ENCODE measurements at places on chromosomes 7 and 10.

GRCh38 chr7:123741940-123742339 is 6.9 kb downstream of the WASL start:
- no peak for DNase-seq

- DNase-seq = no peak
Observed at GRCh38 chr10:10198363-10198762, 819.3 kb upstream of the CELF2 start.

GRCh38 chr7:111268941-111269340 is 178.0 kb downstream of the LRRN3 start:
- no peak for DNase-seq

- DNase-seq = no peak
Observed at GRCh38 chr7:50068026-50068425, 25.0 kb downstream of the ZPBP start.

DNA sequence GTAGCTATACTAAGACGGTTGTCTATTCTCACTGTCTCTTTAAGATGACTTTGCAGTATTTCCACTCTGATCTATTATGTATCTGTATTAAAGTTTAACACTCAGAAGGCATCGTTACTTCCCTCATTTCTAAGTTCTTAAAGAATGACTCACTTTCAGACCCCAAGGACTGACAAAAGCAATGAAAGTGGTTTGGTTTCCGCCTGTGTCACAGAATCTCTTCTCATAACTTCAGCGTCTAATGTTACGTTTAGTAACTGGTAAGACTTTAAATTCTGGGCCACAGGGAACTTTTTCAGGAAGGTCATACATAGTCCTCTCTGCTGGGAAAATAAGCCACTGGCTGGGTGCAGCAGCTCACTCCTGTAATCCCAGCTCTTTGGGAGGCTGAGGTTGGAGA is 892.0 kb upstream of the AUTS2 start:
- DNase-seq = peak; percentile 97

DNA sequence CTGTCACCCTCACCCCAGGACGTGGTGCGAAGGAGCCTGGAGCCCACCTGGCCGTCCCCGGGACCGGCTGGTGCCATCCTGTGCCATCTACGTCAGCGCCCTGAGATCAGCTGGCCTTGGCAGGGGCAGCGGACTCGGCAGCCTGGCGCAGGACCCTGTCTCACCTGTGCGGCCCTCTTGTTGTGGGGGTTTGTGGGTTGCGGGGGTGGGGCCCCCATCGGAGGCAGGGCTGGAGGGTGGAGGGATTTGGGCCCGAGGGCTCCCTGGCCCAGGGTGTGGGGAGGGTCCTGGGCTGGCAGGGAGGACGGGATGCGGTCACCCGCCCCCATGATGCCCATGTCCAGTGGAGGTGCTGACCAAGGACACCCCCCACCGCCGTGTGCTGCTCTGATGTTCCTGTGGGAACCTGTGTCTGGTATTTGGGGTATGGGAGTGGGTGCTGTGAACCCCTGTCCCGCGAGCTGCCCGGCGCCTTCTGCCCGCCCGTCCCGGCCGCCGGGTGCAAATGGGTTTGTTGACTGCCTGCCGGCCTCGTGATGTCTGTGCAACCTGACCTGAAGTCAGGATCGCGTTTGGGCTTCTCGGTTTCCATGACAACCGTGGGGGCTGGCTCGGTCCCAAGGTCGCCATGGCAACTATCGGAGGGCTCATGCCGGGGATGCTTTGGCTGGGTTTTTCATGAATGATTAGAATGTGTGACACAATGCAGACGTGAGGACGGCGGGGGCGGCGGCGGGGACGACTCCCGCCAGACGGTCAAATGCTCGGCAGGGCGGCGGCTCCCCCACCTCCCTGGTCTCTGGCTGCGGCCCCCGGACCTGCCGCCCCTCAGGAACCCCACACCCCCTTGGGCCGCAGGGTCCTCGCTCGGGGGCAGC is 7.3 kb downstream of the MAFK start:
- peak; percentile 94 for DNase-seq

DNA sequence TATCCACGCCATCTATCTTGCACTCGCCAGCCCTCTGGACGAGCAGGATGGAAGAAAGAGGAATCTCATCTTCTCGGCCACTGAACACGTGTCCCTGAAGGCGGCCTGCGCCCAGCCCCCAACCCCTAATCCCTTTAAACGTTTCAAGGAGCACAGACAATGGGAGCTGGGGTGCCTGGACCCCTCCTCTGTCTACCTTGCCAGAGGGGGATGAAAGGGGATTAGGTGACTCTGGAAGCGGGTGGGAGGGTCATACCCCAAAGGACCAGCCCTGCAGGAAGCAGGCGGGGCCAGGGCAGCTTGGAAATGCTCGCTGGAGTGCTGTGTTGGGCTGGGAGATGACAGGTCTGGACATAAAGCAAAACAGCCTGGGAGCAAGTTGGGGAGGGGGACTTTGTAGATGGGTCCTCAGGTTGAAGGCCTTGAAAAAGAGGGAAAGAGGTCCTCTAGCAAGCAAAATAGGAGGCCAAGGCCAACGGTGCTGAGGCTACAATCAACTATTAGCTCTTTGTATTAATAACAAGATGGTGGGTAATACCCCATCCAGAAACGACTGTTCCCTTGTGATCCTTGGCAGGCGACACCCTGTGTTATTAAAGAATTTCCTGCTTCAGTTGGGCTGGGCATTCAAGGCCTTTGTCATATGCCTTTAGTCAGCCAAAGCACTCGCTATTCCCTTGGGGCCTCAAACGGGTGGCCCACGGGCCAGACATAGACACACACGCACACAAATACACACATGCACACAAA is 126.5 kb upstream of the UNC5B start:
- DNase-seq = no peak

DNA sequence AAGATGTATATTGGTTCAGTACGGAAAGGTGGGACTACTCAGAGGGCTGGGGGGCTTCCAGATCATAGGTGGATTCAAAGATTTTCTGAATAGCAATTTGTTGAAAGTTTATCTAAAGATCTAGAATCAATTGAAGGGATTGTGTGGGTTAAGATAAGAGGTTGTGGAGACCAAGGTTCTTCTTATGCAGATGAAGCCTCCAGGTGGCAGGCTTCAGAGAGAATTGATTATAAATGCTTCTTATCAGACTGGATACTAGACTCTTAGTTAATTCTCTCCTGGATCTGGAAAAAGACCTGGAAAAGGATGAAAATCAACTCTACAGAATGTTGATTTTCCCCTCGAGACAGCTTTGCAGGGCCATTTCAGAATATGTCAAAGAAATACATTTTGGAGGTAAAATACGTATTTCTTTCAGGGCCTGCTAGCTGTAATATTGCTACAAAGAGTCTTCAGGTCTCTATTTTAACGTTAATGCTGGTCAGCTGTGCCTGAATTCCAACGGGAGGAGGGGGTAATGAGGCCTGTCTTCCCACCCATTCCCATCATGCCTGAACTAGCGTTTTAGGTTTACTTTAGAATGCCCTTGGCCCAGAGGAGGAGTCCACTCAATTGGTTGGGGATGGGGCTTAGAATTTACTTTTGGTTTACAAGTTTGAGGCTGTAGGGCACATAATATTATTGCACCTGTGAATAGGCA is 12.8 kb upstream of the GPR15LG start:
- DNase-seq = no peak

- DNase-seq = no peak
Observed at GRCh38 chr7:45241339-45242109, 83.9 kb downstream of the RAMP3 start.

DNA sequence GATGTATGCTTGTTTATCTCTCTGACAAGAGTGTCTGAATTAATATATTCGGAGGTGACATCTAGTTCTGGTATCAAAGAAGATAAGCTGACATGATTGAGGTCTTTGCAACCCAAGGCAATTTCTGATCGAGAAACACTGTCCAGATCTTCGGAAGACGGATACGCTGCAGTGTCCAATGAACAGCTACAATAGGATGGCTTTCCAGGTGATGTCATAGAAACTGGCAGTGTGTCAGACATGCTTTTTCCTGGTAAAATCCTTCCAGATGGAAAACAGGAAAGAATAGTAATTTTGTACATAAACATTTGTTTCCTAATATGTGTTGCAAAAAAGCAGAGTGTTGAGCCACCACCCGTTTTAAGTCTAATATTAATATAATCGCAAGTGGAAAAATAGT is 33.4 kb downstream of the VWDE start:
- no peak for DNase-seq

- no peak for DNase-seq
Observed at GRCh38 chr7:22179442-22179879, 177.5 kb downstream of the RAPGEF5 start.

- DNase-seq = no peak
Observed at GRCh38 chr7:24609059-24609458, 35.8 kb downstream of the PALS2 start.

GRCh38 chr7:27184337-27185012 is 557 bp downstream of the HOXA11 start:
- peak; percentile 48 for DNase-seq

DNA sequence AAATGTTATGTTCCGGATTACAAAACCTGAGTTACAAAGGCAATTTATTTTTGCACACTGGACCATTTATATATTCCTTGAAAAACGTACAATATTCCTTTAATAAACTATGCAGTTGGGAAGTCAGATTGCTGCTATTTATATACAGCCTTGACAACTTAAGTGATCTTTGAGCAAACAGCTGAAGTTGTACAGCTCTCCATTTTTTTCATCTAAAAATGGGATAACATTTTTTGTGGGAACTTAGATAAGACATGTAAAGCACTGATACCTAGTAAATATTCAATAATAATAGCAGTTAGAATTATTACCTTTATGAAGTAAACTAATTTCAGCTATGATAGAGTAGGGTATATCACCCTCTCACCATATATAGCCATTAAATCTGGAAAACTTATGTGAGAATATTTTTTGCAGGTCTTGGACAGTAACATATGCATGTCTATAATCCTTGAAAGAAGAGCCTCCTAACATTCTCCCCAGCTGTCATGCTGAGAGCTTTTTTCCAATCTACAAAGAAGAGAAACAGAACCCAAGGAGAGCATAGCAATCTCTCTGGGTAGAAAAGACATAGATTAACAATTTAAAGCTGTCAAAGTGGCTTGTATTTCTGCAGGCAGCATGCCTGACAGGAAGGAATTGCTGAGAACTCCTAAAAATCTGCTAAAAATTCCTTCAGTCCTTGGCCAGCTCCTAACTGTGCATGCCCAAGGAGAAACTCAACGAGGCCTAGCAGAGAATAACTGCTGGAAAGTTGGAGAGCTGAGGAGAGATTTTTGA is 326.0 kb downstream of the CRPPA start:
- DNase-seq = no peak

DNA sequence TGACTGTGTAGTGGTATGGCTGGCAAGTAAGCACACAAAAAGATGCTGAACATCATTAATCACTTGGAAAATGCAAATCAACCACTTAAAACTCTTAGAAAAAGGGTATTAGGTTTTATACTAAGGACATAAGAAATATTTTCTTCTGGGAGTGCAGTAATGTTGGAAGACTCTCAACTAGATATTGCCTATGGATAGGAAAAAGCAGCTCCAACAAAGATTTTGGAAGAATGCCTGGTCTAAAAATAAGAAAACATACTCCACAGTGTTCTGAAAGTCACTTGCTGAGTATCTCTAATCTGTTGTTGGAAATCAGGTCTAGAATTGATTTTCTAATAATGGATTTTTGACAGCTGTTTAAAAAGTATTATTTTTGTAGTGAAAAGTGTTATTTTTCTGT is 50.8 kb upstream of the PHYHIPL start:
- no peak for DNase-seq

DNA sequence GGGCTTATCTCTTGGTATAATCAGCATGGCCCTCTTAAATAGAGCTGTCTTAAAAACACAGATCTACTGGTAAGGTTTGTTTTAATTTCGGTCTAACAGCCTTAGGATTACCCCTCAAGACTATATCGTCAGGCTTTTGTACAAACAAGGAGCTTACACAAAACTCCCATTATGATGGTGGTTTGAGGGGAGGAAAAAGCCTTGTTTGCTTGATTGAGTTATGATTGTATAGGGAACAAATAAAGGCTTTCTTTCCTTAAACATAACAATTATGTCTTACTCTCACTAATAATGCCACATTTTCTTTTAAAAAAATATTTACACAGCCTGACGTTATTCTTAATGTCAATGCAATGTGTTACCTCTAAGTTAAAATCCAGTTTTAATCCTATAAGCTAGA is 188.8 kb upstream of the TCF7L2 start:
- no peak for DNase-seq

DNA sequence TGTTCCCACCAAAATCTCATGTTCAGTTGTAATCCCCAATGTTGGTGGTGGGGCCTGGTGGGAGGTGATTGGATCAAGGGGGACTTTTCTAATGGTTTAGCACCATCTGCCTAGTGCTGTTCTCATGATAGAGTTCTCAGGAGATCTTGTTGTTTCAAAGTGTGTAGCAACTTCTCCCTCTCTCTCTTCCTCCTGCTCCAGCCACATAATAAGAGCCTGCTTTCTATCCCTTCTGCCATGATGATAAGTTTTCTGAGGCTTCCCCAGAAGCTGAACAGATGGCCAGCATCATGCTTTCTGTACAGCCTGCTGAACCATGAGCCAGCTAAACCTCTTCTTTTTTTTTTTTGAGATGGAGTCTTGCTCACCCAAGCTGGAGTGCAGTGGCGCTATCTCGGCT is 910.6 kb downstream of the KCNMA1 start:
- DNase-seq = no peak

GRCh38 chr10:52312942-52313255 is 1.2 kb upstream of the DKK1 start:
- DNase-seq = no peak

GRCh38 chr7:43363035-43363791 is 219.7 kb upstream of the STK17A start:
- DNase-seq = peak; percentile 18

DNA sequence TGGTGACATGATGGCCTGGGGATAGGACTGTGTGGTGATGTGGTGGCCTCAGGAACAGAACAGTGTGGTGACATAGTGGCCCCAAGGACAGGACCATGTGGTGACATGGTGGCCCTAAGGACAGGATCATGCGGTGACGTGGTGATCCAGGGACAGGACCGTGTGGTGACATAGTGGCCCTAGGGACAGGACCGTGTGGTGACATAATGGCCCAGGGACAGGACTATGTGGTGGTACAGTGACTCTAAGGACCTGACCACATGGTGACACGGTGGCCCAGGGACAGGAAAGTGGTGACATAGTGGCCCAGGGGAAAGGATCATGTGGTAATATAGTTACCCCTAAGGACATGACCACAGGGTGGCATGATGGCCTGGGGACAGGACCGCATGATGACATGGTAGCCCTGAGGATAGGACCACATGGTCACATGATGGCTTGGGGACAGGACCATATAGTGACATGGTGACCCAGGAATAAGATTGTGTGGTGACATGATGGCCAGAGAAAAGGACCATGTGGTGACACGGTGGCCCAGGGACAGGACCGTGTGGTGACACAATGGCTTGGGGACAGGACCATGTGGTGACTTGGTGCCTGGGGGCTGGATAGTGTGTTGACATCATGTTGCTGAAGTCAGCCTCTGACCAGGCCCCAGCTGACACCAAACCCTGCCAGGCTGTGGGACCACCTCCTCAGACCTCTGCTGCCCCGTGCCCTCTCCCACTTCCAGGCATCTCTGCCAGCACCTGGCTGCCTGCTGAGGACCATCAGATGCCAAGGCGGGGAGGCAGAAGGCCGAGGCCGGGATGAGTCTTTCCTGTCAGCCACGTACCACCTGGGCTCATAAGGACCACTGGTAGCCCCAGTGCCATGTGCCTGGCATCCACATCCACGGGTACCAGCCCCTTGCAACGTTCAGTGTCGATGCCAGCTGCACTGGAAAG is 99.5 kb downstream of the ADAM12 start:
- DNase-seq = no peak

- no peak for DNase-seq
Observed at GRCh38 chr7:101667920-101668319, 38.8 kb upstream of the MYL10 start.

Measured in fibroblast of skin of abdomen (primary cell).